ENCODE measurements at places on chromosomes 1 and 21. TPM values are rescaled to one million over a fixed set of nuclear protein-coding genes. Genes with fewer than 3 reads are reported as not detected.

GRCh38 chr1:186793582-186793927, 35.2 kb upstream of the PLA2G4A start:
- no peak for DNase-seq

DNA sequence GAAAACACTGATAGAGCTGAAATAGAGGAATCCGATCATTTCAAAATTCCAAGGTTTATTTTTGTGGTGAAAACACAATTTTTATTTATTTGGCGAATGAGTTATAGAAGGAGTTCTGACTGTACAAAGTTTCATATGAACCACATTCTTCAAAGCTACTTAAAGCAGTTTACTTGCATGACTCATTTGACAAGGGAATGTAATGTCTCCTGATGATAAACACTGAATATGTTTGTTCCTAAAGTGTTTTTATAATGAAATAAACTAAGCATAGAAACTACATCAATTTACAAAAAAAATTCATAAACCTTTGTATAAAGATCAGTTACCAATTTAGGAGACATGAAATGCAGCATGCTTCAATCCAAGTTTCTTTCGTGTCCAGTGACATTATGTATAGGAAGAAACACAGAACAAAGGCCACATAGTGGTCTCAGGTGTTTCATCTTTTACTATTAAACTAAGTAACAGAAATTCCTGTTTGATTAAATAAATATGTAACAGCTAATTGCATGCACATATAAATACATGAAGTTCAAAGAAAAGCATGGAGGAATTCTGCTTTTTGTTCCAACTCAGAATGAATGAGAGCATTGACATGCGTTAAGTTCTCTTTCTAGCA, 2.5 kb downstream of the PRKACB start:
- no peak for DNase-seq

DNA sequence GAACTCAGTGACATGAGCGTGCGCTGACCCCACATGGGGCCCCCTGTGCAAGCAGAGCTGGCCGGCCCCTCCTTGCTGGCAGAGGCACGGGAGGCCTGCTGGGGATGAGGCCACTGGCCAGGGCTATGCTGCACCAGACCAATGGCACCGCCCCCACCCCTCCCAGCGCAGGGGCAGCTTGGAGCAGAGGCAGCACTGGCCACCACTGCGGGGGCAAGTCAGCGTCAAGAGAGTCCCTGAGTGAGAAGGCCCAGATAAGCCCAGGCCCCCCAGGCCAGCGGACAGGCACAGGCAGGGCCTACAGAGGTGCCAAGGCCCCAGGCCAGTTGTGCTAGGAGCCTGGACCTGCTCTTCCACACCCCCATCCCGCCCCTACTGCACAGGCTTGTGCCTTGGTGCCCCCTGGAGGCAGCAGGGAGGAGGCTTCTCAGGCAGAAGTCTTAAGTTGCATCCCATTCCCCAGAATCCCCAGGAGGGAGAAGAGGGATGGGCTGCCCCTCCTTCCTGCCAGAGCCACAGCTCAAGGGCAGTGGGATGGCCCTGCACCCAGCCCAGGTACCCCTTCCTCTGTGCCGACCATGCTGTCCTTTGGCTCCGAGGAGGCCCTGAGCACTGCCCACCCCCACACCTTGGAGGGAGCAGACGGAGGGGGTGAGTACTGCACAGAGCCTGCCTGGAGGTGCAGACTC, 35.8 kb downstream of the EPHX1 start:
- peak; percentile 89 for DNase-seq

GRCh38 chr1:58466630-58467241, 79.8 kb downstream of the OMA1 start:
- DNase-seq = no peak

DNA sequence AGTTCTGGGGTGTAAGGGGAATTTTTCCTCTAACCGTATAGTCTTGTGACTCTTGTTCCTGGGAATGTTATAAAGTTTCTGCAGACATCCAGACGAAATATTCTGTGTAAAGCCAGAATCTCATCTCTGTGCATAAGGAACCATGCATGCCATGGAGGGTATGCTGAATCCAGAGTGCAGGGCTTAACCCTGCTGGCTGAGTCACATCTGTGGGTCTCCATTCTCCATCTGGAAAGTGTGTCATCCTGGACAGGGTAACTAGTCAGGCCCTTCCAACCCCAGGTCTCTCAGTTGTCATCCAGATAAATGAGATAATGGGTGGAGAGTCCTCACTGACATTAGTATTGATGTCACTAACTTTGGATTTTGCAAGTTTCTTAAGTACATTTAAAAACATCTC, 48.8 kb downstream of the ATP5PO start:
- no peak for DNase-seq

- DNase-seq = no peak
Observed at GRCh38 chr1:93702111-93702827, 20.6 kb upstream of the BCAR3 start.

DNA sequence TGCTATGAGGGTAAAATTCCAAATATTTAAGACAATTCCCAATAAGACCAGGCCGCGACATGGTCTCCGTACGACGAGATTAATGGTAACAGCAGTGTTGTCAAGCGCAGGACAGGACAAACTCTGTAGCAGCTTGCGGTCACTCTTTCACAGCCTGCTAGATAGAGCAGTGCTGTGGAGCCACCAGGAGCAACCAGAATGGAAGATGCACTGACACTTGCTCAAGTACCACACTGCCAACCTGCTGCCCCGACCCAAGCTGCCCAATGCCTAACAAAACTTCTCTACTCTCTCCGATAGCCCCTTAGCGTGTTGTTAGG, 636 bp downstream of the WARS2 start:
- no peak for DNase-seq

DNA sequence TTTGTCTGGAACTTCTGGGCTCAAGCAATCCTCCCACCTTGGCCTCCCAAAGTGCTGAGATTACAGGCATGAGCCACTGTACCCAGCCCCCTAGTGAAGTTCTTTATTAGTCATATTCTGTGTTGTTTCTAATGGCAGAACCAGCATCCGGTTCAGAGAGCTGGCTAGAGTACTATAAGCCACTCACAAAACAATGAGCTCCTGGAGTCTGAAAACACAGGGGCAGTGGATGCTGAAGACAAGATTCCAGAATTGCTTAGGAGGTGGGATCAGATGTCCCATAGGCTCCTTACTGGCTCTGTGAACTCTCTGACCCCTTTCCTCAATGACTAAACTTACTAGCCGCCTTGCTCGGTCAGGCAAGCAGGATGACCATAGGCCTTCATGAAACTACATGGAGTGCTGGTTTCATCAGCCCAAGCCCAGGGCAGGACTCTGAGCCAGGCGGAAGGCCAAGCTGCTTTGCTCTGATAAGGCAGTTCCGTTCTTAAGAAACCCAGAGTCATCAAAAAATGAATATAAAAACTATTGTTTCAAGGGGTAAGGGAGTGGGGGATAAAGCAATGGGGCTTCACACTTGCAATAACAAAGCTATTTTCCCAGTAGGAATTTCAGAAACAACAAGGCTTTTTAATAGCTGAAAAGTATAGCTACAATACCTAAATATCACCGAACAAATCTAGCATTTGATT, 8.1 kb downstream of the MTHFR start:
- DNase-seq = no peak

DNA sequence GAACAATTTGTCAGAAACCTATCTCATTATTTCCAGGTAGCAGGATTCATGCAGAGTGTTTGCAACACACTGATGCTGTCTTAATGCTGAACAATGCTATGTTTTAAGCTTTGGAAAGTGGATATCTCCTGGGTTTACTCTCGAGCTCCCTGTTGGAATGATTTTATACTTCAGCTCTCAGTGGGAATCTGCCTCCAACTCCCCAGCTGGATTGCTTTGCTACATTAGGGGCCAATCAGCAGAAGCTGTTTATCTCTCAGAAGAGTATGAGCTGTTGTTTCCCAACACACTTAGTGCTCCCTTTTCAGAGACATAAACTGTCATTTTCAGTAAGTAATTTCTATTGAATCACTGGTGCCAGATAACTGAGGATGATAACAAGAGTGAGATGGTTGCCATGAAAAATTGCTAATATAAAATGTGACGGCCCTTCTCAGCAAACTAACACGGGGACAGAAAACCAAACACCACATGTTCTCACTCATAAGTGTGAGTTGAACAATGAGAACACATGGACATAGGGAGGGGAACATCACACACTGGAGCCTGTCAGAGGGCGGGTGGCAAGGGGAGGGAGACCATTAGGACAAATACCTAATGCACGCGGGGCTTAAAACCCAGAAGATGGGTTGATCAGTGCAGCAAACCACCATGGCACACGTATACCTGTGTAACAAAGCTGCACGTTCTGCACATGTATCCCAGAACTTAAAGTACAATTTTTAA, 265.9 kb upstream of the RUNX1 start:
- no peak for DNase-seq

GRCh38 chr1:222643606-222643937, 25.7 kb downstream of the MIA3 start:
- DNase-seq = no peak

GRCh38 chr1:58882322-58882948, 98.6 kb upstream of the JUN start:
- DNase-seq = no peak

DNA sequence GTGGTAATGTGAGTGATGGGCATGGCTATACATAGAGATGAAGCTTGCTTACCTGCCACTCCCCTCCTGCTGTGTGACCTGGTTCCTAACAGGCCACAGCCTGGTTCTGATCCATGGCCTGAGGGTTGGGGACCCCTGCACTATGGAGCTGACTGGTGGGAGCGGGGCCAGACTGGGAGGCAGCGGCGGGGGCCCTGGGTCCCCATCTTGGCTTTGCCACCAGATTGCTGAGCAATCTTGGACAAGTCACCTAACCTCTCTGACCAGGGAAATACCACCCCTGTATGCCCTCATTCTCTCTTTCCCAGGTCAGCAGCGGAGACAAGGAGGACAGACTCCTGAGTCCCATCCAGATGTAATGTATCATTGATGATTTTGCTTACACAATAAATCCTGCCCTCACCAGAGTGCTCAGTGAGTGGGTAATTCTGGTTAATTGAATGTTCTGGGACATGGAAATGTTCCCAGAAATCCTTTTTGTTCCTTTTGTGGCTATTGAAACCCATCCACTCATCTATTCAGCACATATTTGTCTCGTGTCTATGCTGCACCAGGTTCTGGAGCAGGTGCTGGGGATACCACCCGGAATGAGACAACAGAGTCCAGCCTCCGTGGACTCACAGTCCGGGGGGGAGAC, 4.1 kb upstream of the ARHGEF10L start:
- no peak for DNase-seq

GRCh38 chr1:62746809-62747138, 37.2 kb upstream of the ATG4C start:
- no peak for DNase-seq

DNA sequence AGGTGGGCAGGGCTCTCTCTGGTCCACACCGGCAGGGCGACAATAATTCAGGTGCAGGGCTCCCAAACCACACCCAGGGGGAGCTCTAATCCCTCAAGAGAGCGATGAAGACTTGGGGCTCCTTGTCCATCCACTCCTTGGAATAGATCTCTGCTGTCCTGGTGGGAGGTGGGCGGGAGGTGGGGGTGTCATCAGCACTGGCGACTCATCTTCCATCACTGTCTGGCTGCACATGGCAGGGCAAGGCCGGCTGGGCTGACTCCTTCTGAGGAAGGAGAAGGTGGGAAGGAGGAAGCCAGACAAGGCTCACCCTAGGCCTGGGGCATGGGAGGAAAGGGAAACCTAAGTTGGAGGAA, 29.3 kb downstream of the TNNT2 start:
- no peak for DNase-seq

GRCh38 chr1:248155927-248156326, 11.0 kb downstream of the OR2M5 start:
- DNase-seq = no peak

DNA sequence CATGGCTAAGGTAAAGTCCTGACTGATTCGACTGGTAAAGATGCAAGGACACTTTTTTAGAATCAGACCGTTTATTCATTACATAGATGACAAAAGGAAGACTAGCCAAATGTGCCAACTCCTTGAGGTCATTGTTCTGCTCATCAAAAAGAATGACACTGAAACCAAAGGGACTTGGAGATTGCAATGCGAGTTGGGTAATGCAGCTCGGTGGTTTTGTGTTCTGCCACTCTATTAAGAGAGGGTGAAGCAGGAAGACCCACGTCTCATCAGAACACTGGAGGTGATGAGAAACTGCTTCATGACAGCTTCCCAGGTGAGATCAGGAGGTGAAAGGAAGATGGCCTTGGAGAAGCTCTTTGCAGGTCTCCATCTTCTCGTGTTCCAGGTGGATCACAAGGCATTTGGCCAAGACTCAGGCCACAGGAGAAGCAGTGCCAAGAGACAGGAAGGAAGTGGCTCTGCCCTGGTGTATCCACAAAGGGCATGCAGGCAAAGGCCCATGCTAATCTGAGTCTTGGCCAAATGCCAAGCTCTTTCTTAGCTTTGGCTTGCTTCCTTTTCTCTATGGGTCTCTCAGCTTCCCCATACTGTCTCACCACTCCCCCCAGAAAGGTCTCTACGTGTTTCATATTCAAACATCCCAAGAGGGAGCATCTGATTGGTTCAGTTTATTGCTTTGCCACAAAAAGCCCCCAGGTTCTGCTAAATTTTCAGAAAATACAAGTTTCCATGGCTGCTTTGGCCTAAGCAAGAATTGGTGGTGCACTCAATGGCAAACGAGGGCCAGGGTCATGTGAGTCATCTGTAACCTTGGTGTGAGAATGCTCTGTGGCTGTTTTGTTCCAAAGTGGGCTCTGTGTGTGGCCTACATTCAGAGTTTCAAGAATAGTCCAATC, 5.7 kb upstream of the CCT8 start:
- DNase-seq = no peak

- DNase-seq = no peak
Observed at GRCh38 chr1:216824511-216824910, 101.3 kb upstream of the ESRRG start.

DNA sequence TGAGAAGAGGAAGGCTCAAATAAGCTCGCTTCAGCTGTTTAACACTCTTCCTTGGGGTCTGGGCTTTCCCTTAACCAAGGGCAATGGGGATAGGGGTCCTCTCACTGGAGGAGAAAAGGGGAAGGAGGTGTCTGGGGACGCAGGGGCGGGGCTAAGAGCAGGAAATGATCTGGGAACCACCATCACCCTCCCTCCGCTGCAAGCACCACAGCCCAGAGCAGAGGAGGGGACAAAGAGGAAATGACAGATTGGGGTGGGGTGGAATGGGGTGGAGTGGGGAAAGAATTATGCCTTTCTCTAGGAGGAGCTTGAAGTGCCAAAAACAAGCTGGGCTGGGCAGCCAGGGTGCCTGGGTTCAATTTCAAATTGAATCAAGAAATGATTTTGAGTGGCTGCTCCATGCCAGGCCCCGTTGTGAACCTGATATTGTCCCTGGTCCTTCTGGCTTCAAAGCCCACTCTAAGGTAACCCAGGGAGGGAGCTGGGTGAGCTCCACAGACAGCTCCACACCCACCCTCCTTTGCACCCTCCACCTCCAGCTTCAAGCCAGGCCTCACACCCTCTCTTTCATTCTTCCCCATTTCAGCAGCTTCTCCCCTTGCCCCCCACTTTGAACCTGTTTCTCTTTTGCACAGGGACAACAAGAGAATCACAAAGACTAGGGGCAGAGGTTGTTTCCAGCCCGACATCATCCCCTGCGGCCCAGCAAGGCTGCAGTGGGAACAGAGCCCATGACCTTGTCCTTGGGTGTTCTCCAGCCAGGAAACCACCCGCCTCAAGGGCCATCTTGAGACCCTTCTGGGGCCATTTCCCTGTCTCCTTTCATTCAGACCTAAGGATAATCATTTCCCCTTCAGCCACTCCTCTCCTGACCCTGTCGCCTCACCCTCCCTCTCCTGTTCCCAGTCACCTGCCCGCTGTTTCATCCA, 1.1 kb downstream of the ARHGAP30 start:
- no peak for DNase-seq

The UBR4 gene
- 297 TPM for total RNA-seq

The UBE2U gene
- total RNA-seq = not detected

The CLDN17 gene
- total RNA-seq = not detected

The SPOCD1 gene
- 3.2 TPM for total RNA-seq

The ESPN gene
- 54.4 TPM for total RNA-seq

The GRIK3 gene
- total RNA-seq = 0.18 TPM

The GCSAML gene
- total RNA-seq = not detected

All from suprapubic skin (tissue), 4 donors.